ENCODE measurements at places on chromosomes 2 and 18. TPM values are rescaled to one million over a fixed set of nuclear protein-coding genes. Genes with fewer than 3 reads are reported as not detected.

DNA sequence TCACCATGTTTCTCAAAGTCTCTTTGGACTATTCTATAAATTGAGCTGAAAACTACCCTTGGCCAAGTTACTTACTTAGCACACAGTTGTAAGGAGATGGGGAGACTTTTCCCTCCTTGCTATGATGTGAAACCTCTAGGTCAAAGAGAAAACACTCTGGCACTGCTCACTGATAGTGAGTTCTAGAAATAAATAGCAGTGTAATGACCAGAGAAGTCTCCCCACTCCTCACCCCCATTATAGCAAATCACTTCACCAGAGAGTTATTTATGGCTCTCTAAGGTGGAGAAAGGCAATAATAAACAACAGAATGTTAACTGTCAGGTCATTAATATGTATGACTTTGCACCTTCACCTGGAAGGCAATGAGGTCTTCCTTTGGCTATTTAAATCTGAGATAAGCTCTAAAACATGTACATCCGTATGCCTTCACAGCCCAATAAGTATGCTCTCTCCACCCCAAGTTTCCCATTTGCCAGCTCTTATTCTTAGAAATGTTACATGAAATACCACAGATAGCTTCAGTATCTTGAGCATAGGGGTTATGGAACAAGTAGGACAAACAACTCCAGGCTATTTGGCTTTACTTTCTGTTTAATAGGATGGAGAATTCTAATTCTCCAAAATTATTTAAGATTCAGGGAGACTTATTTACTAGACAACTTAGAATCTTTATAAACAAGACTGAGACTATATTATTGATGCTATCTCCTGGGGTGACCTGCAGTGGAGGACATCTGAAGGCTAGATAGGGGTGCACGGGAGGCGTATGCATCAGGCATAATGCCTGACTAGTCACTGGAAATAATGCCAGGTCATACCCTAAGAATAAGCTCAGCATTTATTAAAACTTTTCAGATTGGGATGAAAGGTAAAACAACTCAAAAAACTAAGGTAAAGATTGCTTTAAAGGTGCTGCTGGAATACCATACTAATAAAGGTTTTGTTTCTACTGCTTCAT is 65.3 kb upstream of the DTNB start:
- H3K27me3 ChIP-seq = no peaks in the 10 kb centered on the region
- H3K4me1 ChIP-seq = peaks cover 18% of the 10 kb centered on the region
- DNase-seq = no peak
- no peak overlapping the region for H3K27ac ChIP-seq
- H3K4me3 ChIP-seq = no peak overlapping the region

- no peak for DNase-seq
- no peaks in the 10 kb centered on the region for H3K27me3 ChIP-seq
- H3K27ac ChIP-seq = no peak overlapping the region
- H3K4me3 ChIP-seq = no peak overlapping the region
- no peaks in the 10 kb centered on the region for H3K4me1 ChIP-seq
These were observed 154.4 kb upstream of the CREB1 start for GRCh38 chr2:207375207-207375875.

- no peak for DNase-seq
- no peaks in the 10 kb centered on the region for H3K36me3 ChIP-seq
These were observed 3.0 kb upstream of the CEP68 start for GRCh38 chr2:65053199-65053598.

DNA sequence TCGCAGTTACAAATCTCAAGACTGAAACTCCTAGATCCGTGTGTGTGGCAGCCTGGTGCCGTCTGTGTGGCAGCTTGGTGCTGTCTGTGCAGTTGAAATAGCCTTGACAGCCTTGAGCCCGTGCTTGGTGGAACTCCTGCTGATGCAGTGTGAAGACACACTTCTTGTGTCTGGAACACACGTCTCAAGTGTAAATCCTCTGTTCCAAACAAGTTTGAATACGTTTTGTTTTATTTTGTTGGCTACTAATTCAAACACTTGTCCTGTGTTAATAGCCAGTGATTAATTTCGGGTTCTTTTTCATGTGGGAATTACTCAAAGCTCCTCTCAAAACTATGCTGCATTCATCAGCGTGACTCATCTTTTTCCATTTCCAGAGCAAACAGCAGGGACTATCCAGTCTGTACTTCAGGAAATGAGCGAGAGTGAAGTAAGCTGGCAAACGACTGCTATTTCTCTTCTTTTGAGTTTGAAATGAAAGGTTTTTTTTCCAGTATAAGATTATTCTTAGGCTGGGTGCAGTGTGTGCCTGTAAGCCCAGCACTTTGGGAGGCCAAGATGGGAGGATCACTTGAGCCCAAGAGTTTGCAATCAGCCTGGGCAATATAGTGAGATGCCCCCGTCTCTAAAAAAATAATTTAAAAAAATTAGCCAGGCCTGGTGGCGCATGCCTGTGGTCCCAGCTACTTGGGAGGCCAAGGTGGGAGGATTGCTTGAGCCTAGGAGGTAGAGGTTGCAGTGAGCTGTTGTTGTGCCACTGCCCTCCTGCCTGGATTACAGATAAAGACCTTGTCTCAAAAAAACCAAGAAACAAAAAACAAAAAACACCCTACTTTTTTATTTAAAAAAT is 152.9 kb downstream of the SPP2 start:
- H3K27ac ChIP-seq = no peak overlapping the region
- no peaks in the 10 kb centered on the region for H3K27me3 ChIP-seq
- H3K4me3 ChIP-seq = no peak overlapping the region
- H3K36me3 ChIP-seq = no peaks in the 10 kb centered on the region

DNA sequence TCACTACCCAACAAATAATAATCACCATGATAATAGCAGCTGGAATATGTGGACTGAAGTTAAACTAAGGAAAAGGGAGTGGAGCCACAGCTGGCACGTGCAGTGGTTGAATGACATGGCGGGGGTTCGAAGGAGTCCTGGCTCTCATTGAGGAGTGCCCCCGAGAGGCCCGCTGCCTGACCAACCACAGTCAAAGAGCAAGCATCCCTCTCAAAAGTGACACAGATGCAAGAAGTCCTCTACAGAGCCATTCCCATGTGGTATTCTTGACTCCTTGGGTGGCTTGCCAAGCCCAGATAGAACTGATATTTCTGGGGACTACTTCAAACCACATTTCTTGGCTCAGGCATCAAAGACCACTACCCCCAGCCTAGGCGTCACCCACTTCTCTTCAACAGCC is 405.1 kb downstream of the TNS1 start:
- no peaks in the 10 kb centered on the region for H3K27me3 ChIP-seq
- no peak overlapping the region for H3K4me3 ChIP-seq
- DNase-seq = no peak
- no peaks in the 10 kb centered on the region for H3K36me3 ChIP-seq
- no peaks in the 10 kb centered on the region for H3K4me1 ChIP-seq
- no peak overlapping the region for H3K27ac ChIP-seq

GRCh38 chr18:46711444-46711863 is 45.4 kb downstream of the ST8SIA5 start:
- H3K4me1 ChIP-seq = peaks cover 49% of the 10 kb centered on the region
- no peaks in the 10 kb centered on the region for H3K27me3 ChIP-seq
- no peaks in the 10 kb centered on the region for H3K36me3 ChIP-seq
- no peak overlapping the region for H3K4me3 ChIP-seq
- peak overlapping the region; percentile 85 for H3K27ac ChIP-seq

- H3K4me3 ChIP-seq = no peak overlapping the region
- no peak overlapping the region for H3K27ac ChIP-seq
- no peaks in the 10 kb centered on the region for H3K4me1 ChIP-seq
- no peaks in the 10 kb centered on the region for H3K27me3 ChIP-seq
- H3K36me3 ChIP-seq = no peaks in the 10 kb centered on the region
These were observed 41.9 kb upstream of the TANC1 start for GRCh38 chr2:158926478-158926948.

DNA sequence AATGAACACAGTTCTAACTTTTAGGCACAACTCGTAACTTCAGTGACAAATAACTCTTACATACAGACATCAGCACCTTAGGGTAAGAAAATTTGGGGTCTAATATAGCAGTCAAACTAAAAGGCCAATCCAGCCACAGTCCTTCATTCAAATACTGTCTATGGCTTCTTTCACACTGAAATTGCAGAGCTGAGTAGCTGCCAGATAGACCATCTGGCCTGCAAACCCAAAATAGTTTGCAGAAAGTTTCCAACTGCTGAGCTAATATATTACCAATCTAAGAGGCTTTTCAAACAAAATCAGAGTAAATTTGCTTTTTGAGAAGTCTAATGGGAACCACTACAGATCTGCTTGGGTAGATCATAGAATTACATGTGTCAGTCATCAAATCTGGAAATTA is 183.4 kb downstream of the GALR1 start:
- no peaks in the 10 kb centered on the region for H3K27me3 ChIP-seq
- no peaks in the 10 kb centered on the region for H3K36me3 ChIP-seq
- no peak for DNase-seq
- no peak overlapping the region for H3K4me3 ChIP-seq
- H3K4me1 ChIP-seq = no peaks in the 10 kb centered on the region

Gene C1D
- total RNA-seq = 43.5 TPM

Gene SLC8A1
- 2.6 TPM for total RNA-seq

Gene ALLC
- total RNA-seq = not detected
